Spinal cord (tissue), 10 donors: ENCODE measurements at places on chromosomes 2 and 18. TPM values are rescaled to one million over a fixed set of nuclear protein-coding genes. Genes with fewer than 3 reads are reported as not detected.

DNA sequence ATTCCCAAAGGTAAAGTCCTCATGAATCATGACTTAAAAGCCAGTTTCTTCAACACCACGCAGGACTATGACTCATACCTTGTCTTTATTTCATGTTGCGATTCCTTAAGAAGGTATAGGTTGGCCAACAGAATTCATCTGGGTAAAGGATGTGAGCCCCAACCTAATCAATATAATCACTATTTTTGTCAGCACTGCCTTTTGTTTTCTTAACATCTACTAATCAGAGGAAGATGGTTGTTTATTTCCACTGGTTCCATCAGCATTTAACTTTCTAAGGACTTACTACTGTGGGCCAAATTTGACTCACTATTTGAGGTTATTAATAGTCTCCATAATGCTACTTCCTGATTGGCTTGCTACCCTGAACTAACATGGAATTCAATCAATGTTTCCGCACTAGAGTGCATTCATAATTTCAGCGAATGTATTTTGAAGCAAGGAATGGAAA lies 78.6 kb downstream of the SCG2 start:
- no peaks in the 10 kb centered on the region for H3K27me3 ChIP-seq
- no peak for DNase-seq
- no peak overlapping the region for H3K4me3 ChIP-seq

DNA sequence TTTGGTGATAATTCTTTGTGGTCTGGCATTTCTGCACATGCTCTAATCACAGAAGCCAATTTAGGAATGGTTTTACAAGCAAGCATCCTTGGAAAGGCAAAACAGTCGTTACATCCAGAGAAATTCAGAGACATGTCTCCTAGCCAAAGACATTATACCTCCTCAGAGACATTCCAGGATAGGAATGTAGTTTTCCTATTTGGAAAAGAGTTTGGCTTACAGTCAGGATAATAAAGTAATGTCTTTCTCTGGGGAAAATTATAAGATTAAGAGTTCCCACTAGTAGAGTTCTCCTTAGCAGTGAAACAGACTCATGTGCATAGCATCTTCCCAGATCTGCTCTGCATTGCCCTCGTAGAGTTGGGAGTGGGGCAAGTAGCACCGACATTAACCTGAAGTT lies 753.6 kb upstream of the TMEFF2 start:
- no peaks in the 10 kb centered on the region for H3K36me3 ChIP-seq
- no peaks in the 10 kb centered on the region for H3K4me1 ChIP-seq
- no peak overlapping the region for H3K27ac ChIP-seq
- DNase-seq: no peak
- no peak overlapping the region for H3K4me3 ChIP-seq
- H3K27me3 ChIP-seq: no peaks in the 10 kb centered on the region

Gene CRYGC
- not detected for polyA plus RNA-seq

GRCh38 chr2:239772721-239773120 lies 252.4 kb downstream of the NDUFA10 start:
- H3K4me1 ChIP-seq: peaks cover 22% of the 10 kb centered on the region
- no peaks in the 10 kb centered on the region for H3K27me3 ChIP-seq
- DNase-seq: no peak
- H3K36me3 ChIP-seq: no peaks in the 10 kb centered on the region
- H3K27ac ChIP-seq: no peak overlapping the region

Gene RELCH
- 34.8 TPM for polyA plus RNA-seq

Gene TNFAIP6
- polyA plus RNA-seq: 1.5 TPM

DNA sequence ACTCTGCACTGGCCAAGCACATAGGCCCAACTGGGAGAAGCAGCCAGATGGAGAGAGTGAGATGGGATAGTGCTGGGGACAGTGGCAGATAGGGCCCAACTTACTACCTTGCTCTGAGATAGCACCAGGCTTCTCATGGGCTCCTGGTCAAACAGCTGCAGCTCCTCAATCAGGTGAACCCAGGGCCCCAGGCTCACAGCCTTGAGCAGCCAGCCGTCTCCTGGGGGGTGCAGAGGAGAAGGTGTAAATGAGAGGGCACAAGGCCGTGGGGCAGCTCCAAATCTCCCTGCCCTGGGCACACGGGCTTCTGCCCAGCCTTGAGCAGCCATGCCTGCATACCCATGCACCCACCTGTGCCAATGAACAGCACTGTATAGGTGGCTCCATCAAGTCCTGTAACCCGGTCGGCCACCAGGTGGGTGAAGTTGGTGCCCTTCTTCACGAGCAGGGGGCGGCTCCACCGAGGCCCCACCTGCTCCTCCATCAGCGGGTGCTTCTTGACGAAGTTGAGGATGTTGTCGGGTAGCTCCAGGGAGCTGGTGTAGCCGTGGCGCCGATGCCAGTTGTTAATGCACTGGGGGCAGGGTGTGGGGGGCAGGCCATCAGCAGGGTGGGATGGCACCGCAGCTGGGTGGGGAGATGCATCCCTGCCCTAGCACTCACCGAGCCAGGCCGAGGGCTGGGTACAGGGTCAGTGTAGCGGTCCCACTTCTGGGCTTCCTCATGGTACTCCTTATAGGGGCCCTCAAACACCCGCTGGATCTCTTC lies 5.9 kb upstream of the ANKRD39 start:
- peaks cover 92% of the 10 kb centered on the region for H3K36me3 ChIP-seq

GRCh38 chr2:233656443-233656842 lies 15.3 kb upstream of the UGT1A9 start:
- DNase-seq: no peak
- no peaks in the 10 kb centered on the region for H3K4me1 ChIP-seq
- no peaks in the 10 kb centered on the region for H3K36me3 ChIP-seq
- H3K4me3 ChIP-seq: no peak overlapping the region

DNA sequence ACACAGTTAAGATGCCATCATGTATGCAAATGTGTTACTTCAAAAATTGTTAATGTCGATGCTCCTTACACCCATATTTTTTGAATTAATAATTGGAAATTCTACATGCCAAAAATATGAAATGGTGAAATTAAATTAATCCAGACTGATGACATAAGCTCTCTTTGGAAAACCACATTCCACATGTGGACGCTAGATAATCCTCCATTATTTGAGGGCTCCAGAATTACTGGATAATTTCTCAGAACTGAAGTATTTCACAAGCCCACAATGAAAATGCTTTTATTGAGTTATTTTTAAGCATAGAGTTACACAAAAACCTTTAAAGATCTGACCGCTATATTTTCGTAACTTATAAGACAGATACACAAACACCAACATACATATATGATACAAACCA lies 47.8 kb downstream of the FARSB start:
- H3K36me3 ChIP-seq: peaks cover 6% of the 10 kb centered on the region
- H3K27me3 ChIP-seq: no peaks in the 10 kb centered on the region
- H3K4me3 ChIP-seq: no peak overlapping the region
- no peak overlapping the region for H3K27ac ChIP-seq
- no peaks in the 10 kb centered on the region for H3K4me1 ChIP-seq
- no peak for DNase-seq

Gene ELOA2
- polyA plus RNA-seq: not detected

DNA sequence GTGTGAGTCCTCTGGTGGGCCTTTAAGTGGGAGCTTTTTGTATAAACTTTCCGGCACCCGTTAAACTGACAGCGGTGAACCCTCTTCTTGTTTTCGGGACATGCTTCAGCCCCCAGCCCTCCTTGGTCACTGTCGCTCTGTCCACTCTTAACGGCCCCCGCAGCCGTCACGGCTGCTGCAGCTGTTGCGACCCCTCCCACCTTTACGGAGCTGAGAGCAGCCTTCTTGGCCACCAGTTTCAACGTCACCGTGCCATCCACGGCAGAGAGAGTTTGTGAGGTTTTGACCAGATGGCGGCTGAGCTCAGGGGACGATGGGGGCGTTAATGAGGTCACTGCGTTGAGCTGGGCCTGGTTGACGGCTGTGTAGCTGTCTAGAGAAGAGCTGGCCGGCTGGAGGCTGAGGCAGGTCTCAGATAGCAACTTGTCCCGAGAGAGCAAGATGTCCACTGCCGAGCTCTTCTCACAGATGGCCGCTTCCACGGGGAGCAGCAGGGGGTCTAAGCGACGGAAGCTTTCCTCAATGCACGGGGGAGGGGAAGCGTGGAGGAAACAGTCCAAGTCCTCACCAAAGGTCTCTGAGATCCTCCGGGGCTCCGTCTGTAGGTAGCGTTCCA lies 41.9 kb downstream of the KLF7 start:
- peaks cover 10% of the 10 kb centered on the region for H3K36me3 ChIP-seq
- H3K27ac ChIP-seq: no peak overlapping the region
- no peak overlapping the region for H3K4me3 ChIP-seq
- no peaks in the 10 kb centered on the region for H3K27me3 ChIP-seq

Gene ABCB11
- polyA plus RNA-seq: 0.19 TPM

- no peaks in the 10 kb centered on the region for H3K36me3 ChIP-seq
- H3K4me1 ChIP-seq: peaks cover 10% of the 10 kb centered on the region
- no peak overlapping the region for H3K4me3 ChIP-seq
- H3K27me3 ChIP-seq: peaks cover 31% of the 10 kb centered on the region
- DNase-seq: no peak
Measured at GRCh38 chr18:59306640-59307039, 11.8 kb downstream of the CPLX4 start.

- peak; percentile 63 for DNase-seq
- no peak overlapping the region for H3K4me3 ChIP-seq
- H3K27ac ChIP-seq: no peak overlapping the region
- no peaks in the 10 kb centered on the region for H3K36me3 ChIP-seq
- no peaks in the 10 kb centered on the region for H3K27me3 ChIP-seq
Measured at GRCh38 chr18:26307161-26307773, 81.0 kb downstream of the TAF4B start.

Gene GKN2
- polyA plus RNA-seq: not detected

- peaks cover 12% of the 10 kb centered on the region for H3K27me3 ChIP-seq
- H3K4me3 ChIP-seq: peak overlapping the region; percentile 55
- peaks cover 5% of the 10 kb centered on the region for H3K4me1 ChIP-seq
- no peak for DNase-seq
- no peak overlapping the region for H3K27ac ChIP-seq
- H3K36me3 ChIP-seq: no peaks in the 10 kb centered on the region
Measured at GRCh38 chr2:159798376-159798725, 343 bp upstream of the CD302 start.

DNA sequence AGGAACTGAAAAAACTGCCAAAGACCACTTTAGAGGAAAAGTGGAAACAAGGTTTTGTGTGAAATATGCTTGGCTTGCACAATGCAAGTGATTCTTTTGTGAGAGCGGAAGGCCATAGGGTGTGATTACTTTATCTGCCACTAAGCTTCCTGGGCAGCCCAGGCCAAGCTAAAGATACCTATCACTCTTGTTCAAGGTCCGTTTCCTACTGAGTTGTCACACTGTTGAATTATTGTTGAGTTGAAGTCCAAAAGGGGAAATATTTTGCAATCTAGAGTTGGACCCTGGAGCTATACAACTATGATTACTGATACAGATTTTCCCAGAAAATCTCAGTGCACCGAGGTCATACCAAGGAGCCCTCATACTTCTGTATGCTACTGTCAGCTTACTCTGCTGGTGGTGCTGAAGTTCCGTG lies 72.7 kb upstream of the CTAGE1 start:
- no peak overlapping the region for H3K4me3 ChIP-seq
- H3K4me1 ChIP-seq: no peaks in the 10 kb centered on the region
- no peaks in the 10 kb centered on the region for H3K27me3 ChIP-seq

DNA sequence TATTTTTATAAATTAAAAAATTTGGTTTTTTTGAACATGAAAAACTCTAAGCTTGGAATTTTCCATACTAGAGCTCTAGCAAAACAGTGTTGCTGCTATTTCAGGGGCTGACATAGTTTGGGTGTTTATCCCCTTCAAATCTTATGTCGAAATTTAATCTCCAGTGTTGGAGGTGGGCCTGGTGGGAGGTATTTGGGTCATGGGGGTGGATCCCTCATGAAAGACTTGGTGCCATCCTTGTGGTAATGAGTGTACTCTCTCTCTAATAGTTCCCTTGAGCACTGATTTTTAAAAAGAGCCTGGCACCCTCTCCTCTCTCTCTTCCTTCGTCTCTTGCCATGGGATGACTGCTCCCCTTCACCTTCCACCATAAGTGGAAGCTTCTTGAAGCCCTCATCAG lies 244.6 kb upstream of the UBE2E3 start:
- no peaks in the 10 kb centered on the region for H3K36me3 ChIP-seq
- H3K4me1 ChIP-seq: no peaks in the 10 kb centered on the region
- no peak for DNase-seq
- H3K27ac ChIP-seq: no peak overlapping the region
- H3K4me3 ChIP-seq: no peak overlapping the region

Gene GATA6
- 0.29 TPM for polyA plus RNA-seq

DNA sequence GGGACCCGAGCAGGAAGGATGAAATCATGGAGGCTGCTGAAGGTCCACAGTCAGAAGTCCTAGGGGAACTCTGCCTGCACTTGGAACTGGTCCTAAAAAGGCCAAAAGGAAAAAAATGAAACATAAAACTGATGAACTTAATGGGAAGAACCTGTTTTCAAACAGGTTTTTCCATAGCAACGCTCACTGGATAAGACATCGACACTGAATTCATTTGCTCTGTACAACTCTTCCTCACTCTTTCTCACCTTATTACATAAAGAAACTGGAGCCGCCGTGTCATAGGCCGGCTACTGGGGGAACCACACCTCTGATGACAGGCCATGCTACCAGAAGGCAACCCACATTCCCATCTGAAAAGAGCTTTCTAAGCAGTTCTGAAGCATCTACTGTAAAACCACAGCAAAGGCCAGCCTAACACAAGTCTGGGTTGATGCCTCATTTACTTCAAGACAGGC lies 83.6 kb downstream of the FARSB start:
- no peak for DNase-seq
- no peaks in the 10 kb centered on the region for H3K4me1 ChIP-seq
- no peaks in the 10 kb centered on the region for H3K27me3 ChIP-seq
- no peak overlapping the region for H3K27ac ChIP-seq
- H3K4me3 ChIP-seq: no peak overlapping the region
- peaks cover 4% of the 10 kb centered on the region for H3K36me3 ChIP-seq

DNA sequence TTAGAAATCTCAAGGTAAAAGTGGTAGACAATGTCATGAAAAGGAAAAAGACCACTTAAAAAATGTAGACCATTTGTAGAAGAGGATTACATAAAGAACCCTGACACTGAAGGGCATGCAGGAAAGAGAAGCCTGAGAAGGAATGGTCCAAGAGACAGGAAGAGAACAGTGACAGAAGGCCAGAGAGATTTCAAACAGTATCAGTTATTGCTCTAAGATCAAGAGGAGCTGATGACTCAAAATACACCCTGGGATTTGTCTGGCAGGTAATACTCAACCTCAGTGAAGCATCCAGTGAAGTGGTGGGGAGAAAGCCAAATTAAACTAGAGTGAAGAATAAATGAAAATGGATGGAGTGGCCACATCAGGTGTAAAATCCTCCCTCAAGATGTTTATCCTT lies 100.5 kb downstream of the PDE11A start:
- H3K27me3 ChIP-seq: no peaks in the 10 kb centered on the region
- H3K36me3 ChIP-seq: no peaks in the 10 kb centered on the region
- no peak for DNase-seq
- no peaks in the 10 kb centered on the region for H3K4me1 ChIP-seq

Gene RTN4
- 652 TPM for polyA plus RNA-seq

Gene D2HGDH
- polyA plus RNA-seq: 42.8 TPM

GRCh38 chr2:137435162-137435561 lies 529.1 kb upstream of the HNMT start:
- H3K4me1 ChIP-seq: no peaks in the 10 kb centered on the region
- no peak overlapping the region for H3K27ac ChIP-seq
- H3K36me3 ChIP-seq: no peaks in the 10 kb centered on the region
- no peak for DNase-seq

GRCh38 chr18:45493830-45494229 lies 121.4 kb upstream of the SLC14A2 start:
- H3K36me3 ChIP-seq: no peaks in the 10 kb centered on the region
- no peak overlapping the region for H3K27ac ChIP-seq
- no peaks in the 10 kb centered on the region for H3K27me3 ChIP-seq
- H3K4me3 ChIP-seq: no peak overlapping the region

- no peaks in the 10 kb centered on the region for H3K36me3 ChIP-seq
- no peaks in the 10 kb centered on the region for H3K4me1 ChIP-seq
- H3K27me3 ChIP-seq: no peaks in the 10 kb centered on the region
- H3K27ac ChIP-seq: no peak overlapping the region
- no peak overlapping the region for H3K4me3 ChIP-seq
Measured at GRCh38 chr2:124683536-124684428, 658.7 kb downstream of the CNTNAP5 start.
